Stimulated activated CD4-positive, alpha-beta T cell treated with anti-CD3 and anti-CD28 coated beads, Interleukin-1b, Interleukin-23, amount 100 ng/mL, for 1 hour (primary cell): ENCODE measurements at places on chromosomes 7 and 10.

DNA sequence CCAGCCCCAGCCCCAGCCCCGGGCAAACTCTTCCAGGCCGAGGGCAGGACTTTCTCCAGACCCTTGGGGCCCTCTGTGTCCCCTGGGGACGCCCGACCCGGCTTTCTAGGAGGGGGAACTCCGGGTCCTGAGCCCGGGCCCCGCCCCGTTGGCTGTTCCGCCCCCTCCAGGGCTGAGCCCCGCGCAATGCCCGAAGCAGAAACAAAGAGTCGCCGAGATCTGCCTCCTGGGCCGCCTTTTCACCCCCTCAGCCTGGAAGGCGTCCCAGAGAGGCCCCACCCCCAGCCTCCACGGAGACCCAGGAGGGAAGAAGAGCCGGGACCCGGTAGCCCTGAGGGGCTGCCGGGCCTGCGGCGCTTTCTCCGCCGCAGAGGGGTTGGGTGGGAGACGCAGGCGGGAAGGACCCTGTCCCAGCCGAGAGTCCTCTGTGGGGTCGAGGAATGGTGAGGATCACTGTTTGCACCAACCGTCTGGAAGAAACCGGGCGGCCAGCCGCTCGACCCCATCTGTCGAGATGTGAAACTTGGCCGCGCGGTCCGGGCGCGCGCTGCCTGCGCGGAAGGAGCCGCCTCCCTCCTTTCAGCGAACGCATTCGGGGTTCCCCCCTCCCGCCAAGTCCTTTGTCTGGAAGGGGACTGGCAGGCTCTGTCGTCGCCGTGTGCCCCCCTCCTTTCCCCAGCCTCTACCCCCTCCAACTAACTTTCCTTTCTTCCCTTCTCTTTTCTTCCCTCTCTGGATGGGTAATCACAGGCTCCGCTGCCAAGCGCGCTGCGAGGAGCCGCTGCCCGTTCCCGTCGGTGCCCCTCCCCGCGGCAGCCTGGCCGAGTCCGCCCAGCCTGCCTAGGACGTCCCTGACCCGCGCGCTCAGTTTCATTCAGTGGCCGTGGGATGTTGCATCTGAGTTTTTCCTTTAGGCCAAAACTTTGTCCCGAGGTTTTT, 10.2 kb downstream of the EN2 start:
- DNase-seq = no peak

- DNase-seq = no peak
These were observed 399.7 kb downstream of the CDC14C start for GRCh38 chr7:49324040-49324439.

- DNase-seq = no peak
These were observed 21.9 kb downstream of the CACNB2 start for GRCh38 chr10:18162021-18162627.

DNA sequence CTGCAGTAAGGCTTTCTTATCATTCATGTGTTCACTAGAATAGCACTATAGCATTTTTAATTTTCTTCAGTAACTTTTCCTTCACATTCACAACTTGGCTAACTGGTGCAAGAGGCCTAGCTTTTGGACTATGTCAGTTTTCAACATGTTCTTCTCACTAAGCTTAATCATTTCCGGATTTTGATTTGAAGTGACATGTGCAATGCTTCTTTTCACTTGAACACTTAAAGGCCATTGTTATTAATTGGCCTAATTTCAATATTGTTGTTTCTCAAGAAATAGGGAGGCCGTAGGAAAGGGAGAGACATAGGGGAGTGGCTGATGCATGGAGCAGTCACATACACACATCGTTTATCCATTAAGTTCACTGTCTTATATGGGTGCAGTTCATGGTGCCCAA, 151.2 kb upstream of the NFE2L3 start:
- no peak for DNase-seq

DNA sequence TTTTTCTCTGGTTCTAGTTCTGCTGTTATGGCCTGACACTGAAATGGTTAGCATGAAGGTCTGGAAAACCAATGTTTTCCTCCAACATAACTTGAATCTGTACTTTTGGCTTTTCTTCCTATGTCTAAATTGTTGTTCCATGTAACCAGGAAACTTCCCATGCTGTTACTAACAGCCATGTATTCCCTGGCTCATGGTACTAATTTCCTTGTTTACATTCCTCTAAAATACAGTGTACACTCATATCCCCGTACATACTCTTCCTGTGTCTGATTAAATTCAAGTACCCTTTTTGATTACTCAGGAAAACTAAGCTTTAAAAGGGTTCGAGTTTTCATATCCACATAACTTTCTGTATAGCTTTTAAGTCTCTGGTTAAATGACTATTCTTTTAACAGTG, 12.3 kb upstream of the ACSM6 start:
- DNase-seq = no peak
